ENCODE measurements at places on chromosomes 4 and X.
A peak's percentile ranks its signal among the peaks of the same experiment; 100 is the strongest.

- DNase-seq = no peak
Observed at GRCh38 chr4:187464573-187464972, 531.0 kb upstream of the ZFP42 start.

DNA sequence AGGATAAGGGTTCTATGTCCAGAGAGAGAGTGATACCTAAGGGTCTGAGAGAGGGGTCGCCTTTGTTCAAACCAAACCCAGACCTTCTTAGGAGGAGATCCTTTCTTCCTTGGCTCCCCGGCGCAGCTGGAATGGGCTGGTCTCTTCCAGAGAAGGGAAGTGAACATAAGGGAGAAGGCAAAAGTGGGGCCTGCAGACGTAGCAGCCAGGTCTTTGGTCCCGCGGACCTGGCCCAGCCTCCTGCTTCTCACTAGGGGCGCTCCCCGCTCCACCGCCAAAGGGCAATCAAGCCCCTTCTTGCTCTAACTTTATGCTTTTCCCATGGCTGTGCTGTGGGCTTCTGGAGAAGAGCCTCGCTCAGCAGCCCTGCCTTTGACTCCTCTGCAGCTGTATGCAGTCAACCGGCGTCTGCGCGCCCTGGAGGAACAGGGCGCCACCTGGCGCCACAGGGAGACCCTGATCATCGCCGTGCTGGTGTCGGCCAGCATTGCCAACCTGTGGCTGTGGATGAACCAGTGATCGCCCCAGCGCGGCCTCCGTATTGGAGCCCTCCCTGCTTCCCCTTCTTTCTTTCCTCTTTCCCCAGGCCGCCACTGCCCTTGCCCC lies 6.5 kb downstream of the FATE1 start:
- peak; percentile 73 for DNase-seq

DNA sequence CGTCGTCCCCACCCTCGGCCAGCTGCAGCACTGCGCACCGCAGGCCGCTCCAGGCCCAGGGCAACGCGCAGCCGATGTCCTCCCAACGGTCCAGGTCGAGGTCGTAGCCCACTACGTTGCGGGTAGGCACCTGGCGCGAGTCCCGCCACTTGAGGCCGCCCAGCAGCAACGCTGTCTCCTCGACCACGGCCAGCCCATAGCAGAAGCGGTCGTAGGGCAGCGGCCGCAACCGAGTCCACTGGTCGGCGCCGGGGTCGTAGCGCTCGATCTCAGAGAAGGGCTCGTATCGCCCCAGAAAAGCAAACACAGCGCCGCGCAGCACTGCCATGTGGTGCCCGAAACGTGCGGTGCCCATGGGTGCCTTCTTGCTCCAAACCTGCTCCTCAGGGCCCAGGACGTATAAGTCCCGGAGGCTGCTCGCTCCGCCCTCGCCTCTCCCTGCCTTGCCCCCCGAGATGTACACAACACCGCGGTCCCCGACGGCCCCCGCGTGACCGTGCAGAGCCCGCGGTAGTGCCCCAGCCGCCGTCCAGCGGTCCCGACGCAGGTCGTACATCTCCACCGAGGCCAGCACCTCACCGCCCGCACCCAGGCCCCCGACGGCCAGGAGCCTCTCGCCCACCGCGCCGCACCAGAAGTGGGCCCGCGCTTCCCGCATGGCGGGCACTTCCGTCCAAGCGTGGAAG lies 2.1 kb downstream of the KLHL34 start:
- no peak for DNase-seq

GRCh38 chrX:130725519-130725918 lies 177.5 kb downstream of the ENOX2 start:
- DNase-seq = no peak

- no peak for DNase-seq
Observed at GRCh38 chr4:36665985-36666527, 384.6 kb downstream of the DTHD1 start.

All from tongue (tissue), 3 donors.